ENCODE measurements at places on chromosomes 11 and 22.

GRCh38 chr11:3220521-3221407 lies 2.2 kb upstream of the MRGPRG start:
- DNase-seq = no peak

GRCh38 chr22:45192701-45193187 lies 29.0 kb downstream of the NUP50 start:
- DNase-seq = peak; percentile 16

DNA sequence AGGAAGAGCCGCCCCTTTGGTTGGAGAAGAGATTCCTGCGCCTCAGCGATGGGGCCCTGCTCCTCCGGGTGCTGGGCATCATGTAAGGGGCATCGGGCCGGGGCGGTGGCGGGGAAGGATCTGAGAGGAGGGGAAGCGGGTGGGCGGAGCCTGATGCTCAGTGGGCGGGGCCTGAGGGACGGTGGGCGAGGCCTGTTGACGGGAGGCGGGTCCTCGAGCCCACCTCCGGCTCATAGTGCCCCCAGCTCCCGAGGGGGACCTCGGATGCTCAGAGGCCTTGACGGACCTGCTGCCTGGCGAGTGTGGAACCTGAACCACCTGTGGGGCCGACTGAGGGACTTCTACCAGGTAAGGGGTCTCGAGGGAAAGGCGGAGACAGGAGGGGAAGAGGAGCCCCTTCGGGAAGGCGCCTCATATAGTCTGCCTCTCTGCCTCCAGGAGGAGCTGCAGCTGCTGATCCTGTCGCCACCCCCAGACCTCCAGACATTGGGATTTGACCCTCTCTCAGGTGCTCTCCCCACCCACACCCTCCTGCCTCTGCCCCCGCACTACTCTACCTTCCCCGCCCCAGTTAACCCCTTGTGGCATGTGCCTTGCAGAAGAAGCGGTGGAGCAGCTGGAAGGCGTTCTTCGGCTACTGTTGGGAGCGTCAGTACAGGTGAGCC lies 799 bp downstream of the CCDC88B start:
- peak; percentile 52 for DNase-seq

DNA sequence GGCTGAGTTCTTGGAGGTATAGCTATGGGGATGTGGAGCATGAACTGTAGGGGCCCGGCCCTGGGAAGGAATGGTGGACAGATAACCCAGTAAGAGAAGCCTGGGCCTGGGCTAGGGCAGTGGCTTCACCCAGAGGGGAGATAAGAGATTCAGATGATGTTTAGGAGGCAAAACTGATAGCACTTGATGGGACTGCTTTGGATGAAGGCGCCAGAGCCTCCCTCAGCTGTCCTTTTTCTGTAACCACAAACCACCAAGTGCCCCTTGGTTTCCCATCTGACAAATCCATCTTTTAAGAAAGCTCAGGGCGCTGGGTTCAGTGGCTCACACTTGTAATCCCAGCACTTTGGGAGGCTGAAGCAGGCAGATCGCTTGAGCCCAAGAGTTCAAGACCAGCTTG lies 23.4 kb downstream of the RELT start:
- DNase-seq = no peak

- no peak for DNase-seq
These were observed 79.3 kb downstream of the MYEOV start for GRCh38 chr11:69373251-69373635.

GRCh38 chr11:70650075-70650909 lies 252.0 kb downstream of the CTTN start:
- no peak for DNase-seq

GRCh38 chr22:20868025-20868962 lies 9.5 kb downstream of the SNAP29 start:
- no peak for DNase-seq

DNA sequence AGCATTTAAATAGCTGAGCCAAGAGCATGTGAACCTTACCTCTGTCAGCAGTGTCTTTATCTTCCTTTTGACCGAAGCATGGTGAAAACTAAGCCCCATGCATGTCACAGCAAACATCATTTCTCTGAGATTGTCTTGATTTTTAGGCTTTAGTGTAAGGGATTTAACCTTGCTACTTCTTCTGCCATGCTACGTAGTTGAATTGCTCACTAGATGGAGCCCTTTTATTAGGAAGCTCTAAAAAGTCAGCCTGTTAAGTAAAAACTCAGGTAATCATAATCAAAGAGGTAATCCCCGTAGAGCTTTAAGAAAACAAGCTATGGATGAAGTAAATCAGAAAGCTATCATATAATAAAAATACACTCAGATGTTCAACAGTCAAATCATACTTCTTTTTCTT lies 149.5 kb downstream of the PGR start:
- DNase-seq = no peak

GRCh38 chr11:117819096-117820040 lies 5.2 kb downstream of the FXYD2 start:
- peak; percentile 88 for DNase-seq

- peak; percentile 54 for DNase-seq
These were observed 57.9 kb downstream of the NECTIN1 start for GRCh38 chr11:119671051-119671450.

DNA sequence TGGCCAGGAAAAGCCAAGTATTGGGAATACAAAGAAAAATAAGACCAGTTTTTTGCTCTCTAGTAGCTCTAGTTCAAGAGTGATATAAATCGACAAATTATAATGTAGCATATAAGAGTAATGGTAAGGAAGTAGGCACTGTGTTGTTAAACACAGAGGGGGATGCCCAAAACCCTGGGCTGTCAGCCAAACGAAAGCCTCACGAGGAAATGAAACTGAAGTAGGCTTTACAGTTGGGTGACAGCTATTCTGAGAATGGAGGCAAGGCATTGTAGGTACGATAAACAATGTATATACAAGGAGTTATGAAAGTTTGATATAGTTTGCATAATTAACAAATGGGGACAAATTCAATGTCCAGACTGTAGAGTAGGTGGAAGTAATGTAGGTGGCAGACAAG lies 176.4 kb downstream of the FAM181B start:
- DNase-seq = no peak
